Endothelial cell of umbilical vein (primary cell): ENCODE measurements at places on chromosomes 2 and 18. TPM values are rescaled to one million over a fixed set of nuclear protein-coding genes. Genes with fewer than 3 reads are reported as not detected.

Gene REG1A
- not detected in 2 replicates for total RNA-seq

Gene CTAGE1
- total RNA-seq: not detected in 2 replicates

Gene SLC4A3
- total RNA-seq: 0.21 and 0.35 TPM in 2 replicates

Gene L3MBTL4
- 0.18 and 0.80 TPM in 2 replicates for total RNA-seq

Gene EIF5B
- total RNA-seq: 53.5 and 54.5 TPM in 2 replicates

Gene NAT8
- total RNA-seq: not detected in 2 replicates

- DNase-seq: no peak
These were observed 5.8 kb upstream of the ACAA2 start for GRCh38 chr18:49819071-49819662.

GRCh38 chr2:239983004-239983778 lies 42.0 kb downstream of the NDUFA10 start:
- no peak for DNase-seq

DNA sequence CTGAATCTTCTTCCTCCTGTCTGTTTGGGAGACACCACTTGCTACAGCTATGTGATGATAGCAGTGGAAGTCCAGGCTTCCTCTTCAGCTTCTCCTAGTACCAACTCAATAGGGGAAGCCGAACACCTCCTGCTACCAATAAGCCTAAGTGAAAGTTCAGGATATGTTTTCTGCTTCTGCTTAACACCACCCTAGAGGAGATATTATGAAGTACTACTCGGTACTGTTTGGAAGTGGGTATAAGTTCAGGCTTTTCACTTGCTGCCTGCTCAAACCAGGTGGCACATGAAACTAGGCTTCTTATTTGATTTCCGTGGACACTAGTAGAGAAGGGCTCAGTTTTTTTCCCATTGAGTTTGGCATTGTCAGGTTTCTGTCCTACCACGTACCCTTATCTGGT lies 99.8 kb downstream of the PTPN4 start:
- no peak for DNase-seq

DNA sequence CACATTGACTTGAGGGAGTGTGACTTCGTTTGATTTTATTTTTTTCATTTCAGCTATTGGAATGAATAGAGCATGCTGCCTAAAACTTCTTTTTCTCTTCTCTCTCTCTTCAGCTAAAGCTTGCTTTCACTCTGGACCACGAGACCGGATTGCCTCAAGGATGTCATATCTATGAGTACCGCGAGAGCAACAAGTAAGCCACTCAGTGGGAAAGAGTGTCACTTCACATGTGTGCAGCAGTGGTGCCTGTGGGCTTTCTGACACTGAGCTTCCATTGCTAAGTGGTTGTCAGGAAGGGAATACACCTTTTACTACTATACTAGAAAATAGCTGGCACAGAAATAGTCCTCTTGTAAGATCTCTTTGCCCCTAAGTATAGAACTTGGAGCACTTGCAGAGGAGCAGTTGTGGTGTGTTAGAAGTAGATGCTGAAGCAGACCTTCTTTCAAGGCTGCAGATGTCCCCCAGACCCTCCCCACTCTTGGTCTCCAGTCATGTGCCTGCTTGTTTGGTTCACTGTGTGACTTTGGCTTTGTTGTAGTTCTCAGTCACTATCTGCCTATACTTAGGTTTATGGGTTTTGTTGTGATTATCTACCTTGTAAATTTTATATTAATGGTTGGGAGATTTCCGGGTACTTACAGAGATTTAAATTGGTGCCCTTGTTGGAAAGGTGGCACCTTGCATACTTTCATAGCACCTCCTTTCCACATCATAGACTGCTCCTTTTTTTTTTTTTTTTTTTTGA lies 78.5 kb upstream of the ALPP start:
- DNase-seq: no peak

GRCh38 chr2:32711908-32712501 lies 84.2 kb downstream of the TTC27 start:
- DNase-seq: no peak

GRCh38 chr18:56062931-56063330 lies 474.9 kb upstream of the TCF4 start:
- no peak for DNase-seq

DNA sequence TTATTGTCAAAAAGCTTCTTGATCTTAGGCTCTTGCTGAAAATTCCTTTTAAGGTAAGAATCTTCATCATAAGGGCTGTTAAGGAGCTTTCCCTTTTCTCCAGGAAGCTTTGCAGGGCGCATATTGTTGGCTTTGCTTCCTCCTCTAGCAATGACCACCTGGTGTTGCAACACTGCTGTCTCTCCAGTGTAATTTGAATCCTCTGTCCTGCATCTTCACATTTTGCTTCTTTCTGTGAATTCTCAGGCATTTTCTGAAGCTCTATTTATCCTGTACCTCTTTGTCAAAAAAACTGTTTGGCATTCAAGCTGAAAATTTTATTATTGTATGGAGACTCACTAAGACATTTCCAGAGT lies 533.1 kb upstream of the CHAC2 start:
- DNase-seq: no peak

DNA sequence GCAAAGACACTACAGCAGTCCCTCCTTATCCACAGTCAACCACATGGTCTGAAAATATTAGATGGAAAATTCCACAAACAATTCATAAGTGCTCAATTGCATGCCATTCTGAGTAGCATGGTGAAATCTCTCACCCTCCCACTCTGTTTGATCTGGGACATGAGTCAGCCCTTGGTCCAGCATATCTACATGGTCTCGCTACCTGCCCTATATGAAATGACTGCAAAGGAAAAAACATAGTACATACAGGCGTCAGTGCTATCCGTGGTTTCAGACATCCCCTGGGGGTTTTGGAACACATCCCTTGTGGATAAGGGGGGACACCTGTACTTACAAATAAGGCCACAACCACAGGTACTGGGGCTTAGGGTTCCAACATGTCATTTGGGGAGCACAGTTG lies 73.7 kb downstream of the CABLES1 start:
- DNase-seq: no peak

- peak; percentile 75 for DNase-seq
These were observed 111.5 kb downstream of the GFPT1 start for GRCh38 chr2:69275490-69275889.
